ENCODE measurements at places on chromosomes 11 and 22. TPM values are rescaled to one million over a fixed set of nuclear protein-coding genes. Genes with fewer than 3 reads are reported as not detected.

DNA sequence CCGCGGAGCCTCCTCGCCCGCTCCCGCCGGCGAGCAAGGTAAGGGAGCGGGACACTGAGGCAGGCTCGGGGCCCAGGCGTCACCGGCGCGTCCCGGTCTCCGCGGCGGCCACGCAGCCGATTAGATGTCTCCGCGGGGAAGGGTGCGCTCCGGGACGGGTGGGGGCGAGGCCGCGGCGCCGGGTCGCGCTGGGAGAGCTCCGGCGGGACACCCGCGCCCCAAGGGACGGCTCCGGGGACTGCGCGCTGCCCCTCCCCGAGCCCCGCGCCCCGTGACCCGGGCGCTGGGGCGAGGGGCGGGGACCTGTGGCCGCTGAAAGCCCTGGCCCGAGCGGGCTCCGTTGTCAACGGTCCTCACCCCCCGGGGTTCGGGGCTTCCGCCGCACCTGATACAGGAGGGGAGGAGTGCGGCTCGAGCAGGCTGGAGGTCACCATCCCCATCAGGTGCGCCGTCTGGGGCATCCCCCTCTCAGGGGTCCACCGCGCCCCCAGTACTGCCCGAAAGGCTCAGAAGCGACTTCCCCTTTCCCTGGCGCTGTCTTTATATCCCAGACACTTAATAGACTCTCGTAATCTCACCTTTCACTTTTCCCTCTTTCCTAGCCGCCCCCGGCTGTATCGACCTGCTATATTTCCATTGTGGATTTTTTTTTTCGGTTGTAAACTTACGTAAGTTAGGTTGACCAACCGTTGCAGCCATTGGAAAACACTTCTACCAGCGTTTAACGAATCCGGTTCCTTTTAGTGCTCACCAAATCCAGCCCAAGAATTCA lies 573 bp downstream of the PPFIA1 start:
- no peaks in the 10 kb centered on the region for H3K27me3 ChIP-seq
- peaks cover 22% of the 10 kb centered on the region for H3K36me3 ChIP-seq
- no peak for DNase-seq
- peak overlapping the region; percentile 89 for H3K27ac ChIP-seq

DNA sequence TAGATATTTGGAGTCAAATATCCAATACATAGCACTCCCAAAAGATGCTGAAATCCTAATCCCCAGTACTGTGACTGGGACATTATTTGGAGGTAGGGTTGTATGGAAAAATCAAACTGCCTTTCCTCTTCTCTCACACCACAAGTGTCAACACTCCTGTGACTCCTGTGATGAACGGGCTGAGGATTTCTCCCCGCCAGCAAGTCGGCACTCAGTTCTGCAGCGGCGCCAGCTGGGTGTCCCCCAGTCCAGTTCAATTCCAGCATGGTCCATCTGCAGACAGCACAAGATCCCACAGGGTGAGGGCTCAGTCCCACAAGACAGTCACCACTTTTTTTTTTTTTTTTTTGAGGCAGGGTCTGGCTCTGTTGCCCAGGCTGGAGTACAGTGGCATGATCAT lies 4.3 kb upstream of the PARVB start:
- H3K4me3 ChIP-seq: no peak overlapping the region
- DNase-seq: no peak
- no peak overlapping the region for H3K27ac ChIP-seq
- H3K36me3 ChIP-seq: no peaks in the 10 kb centered on the region

Gene SYT12
- 4.3 TPM for total RNA-seq

Gene OR5I1
- total RNA-seq: not detected

Gene OR4C3
- not detected for total RNA-seq
